ENCODE measurements at places on chromosomes 3 and 15.

DNA sequence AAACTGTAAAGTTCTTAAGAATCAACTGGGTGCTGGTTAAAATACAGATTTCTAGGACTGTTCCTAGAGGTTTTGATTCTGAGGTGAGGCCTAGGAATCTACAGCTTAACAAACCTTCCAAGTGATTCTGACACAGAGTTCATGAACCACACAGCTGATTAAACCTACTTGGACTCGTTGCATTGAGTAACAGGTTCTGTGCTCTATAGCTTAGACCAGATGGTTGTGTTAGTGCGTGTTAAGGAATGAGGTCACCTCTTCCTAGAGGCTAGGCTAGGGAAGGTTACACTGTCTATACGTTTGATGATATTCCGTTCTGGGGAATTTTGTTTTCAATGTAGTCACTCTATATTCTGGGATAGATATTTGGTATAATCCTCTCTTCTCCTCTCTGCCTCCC lies 21.9 kb downstream of the EID1 start:
- no peak for DNase-seq

DNA sequence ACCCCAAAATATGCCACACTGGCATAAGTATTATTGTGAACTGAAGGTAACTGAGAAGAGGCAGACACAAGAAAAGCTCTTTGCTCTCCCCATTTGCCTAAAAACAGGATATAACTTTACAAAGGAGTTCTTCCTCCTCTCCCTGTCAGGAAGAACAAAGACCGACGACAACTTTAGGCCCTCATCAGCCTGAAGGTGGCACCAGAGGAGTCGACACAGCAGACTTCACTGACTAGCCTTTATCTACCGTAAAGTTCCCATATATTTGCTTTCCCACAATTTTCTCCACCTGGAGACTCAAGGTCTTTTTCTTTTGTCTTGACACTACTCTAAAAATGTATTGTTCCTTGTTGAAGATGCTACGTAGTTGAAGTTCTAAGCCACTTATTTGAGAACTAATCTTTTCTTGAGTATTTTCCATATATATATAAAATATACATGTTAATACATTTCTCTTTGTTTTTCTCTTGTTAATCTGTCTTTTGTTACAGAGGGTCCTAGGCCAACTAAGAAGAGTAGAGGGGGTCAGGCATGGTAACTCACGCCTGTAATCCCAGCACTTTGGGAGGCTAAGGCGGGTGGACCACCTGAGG lies 16.2 kb upstream of the XIRP1 start:
- no peak for DNase-seq

GRCh38 chr3:152113992-152114651 lies 154.6 kb upstream of the MBNL1 start:
- no peak for DNase-seq

DNA sequence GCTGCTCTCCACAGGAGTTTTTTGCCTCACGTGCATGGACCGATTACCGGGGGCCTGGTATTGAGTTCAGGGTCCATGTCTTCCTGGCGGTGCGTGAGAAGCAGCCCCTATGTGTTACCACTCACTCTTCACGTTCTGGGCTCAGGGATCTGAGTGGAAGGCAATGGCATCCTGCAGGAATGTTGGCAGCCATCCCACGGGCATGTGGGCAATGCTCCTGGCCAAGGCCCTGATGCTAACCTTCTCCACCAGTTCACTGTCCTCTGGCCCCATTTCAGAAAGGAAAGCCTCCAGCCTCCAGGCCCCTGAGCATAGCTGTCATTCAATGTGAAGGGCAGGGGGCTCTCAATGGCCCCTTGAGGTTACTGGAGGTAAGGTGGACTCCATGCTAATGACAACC lies 43.0 kb upstream of the KY start:
- no peak for DNase-seq

DNA sequence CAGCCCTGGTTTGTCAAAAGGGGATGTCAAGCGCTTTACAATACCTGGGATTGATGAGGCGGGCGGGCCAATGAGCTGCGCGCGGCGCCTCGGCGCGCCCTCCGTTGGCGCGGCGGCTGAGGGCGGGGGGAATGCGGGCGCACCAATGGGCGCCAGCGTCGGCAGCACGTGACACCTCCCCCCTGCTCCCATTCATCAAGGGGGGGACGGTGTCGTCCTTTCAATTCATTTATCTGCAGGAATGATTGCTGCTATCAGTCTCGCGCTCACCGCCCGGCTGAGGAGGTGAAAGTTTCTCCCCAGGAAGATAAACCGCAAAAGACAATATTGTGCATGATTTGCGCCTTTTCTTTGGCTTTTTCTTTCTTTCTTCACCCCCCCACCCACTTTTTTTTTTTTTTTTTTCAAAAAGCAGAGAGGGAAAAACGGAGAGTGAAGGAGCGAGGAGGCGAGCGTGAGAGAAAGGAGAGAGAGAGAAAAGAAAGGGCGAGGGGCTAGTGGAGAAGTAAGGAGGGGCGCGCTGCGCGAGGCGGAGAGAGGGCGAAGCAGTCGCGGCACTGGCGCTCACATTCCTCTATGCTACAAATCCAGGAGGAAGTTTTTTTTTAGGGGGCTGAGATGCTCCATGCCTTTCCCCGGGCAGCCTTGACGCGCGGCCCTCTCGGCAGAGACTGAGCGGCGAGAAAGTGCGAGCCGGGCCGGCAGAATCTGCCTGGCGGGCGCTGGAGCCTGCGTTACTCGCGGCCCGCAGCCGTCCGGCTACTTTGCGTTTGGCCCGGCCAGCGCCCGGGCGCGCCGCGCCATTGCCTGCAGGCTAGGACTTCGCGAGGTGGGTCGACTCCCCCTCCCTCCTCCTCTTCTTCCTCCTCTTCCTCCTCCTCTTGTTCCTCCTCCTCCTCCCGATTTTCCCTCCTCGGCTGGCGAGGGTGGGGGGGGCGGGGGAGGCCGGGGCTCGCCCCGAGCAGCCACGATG lies at the start of gene ZIC1:
Gene ZIC1, plus strand, starts transcription at position 223 of the 973 bp plus-strand sequence. Its CDS starts 748 bp downstream, at position 971.
- DNase-seq = no peak

GRCh38 chr3:169886671-169887070 lies 16.9 kb upstream of the LRRC31 start:
- no peak for DNase-seq

GRCh38 chr3:8457039-8457438 lies 44.6 kb upstream of the LMCD1 start:
- no peak for DNase-seq

DNA sequence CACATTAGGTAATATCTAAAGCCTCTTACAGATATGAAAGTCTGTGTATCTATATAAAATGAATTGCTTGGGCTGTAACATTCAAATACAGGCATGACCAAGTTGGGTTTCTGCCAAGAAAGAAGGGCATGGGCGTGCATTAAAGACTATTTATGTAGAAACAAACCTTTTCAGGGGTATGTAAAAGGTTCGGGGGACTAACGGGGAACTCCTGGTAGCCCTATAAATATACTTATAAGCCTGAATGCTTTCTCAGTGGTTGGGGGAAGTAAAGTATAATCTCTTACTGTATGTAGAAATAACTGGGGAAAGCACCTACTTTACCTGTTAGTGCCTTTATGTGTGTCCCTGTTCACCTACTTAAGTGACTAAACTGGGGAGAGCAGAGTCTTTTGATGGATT lies 154.5 kb upstream of the TBL1XR1 start:
- DNase-seq = no peak

DNA sequence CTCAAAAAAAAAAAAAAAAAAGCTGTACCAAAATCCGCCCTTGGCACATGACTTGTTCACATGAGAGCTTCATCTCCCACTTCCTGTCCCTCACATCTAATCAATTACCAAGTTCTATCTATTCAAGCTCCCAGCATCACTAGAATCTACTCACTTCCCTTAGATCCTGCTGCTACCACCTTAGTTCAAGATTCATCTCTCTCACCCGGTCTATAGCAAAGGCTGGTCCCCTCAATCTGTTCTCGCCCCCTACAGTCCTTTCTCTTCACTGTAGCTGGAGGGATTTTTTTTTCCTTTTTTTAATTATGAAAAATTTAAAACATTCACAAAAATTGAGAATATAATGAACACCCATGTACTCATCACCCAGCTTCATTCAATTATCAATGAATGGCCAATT lies 16.7 kb upstream of the GPR160 start:
- DNase-seq = no peak

- no peak for DNase-seq
Observed at GRCh38 chr3:106714400-106714799, 662.8 kb upstream of the CCDC54 start.

- no peak for DNase-seq
Observed at GRCh38 chr3:111582120-111582474, 13.0 kb downstream of the ZBED2 start.

- no peak for DNase-seq
Observed at GRCh38 chr3:99647081-99647480, 8.7 kb downstream of the COL8A1 start.

DNA sequence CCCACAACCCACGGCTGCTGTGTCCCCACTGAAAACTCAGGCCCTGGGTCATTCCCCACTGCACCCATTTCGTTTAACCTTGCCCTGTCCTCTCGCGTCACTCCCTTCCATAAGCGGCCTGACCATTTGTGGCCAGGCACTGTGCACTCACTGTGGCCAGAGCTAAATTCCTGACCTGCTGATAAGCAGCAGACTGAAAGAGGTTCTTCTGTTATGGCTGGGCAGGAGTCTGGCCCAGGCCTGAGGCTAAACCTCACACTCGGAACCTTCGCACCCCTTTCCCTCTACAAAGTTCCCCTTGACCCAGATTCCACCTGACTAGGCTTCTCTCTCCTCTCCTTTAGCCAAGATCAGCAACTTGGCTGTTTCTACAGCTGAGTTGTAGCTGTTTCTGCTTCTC lies 62.3 kb downstream of the ADAMTS17 start:
- DNase-seq = no peak

GRCh38 chr15:59501597-59501996 lies 63.6 kb downstream of the FAM81A start:
- DNase-seq = no peak

GRCh38 chr3:151085227-151085888 lies at the start of gene MED12L:
Gene MED12L, plus strand, starts transcription at chr3:151085664. Its CDS starts 1,263 bp downstream, at chr3:151086927.
- peak; percentile 61 for DNase-seq

DNA sequence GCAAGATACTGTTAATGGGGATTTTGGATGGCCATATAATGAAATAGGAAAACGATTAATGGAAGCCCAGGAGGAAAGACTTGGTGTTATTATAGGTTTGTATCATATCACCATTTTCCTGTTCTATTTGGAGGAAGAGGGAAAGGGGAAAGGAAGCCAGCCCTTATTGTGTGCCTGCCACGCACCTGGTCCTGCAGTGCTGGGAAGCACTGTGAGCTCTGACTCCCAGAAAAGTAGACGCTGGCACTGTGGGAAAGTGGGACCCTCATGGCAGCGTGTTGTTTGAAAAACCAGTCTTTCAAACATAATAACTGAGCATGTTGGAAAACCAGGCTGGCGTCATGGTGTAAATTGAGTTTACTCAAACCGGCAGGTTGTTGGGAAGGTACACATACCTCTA lies 22.0 kb downstream of the CGNL1 start:
- no peak for DNase-seq

GRCh38 chr3:38645601-38646000 lies 3.9 kb downstream of the SCN5A start:
- DNase-seq = no peak

- no peak for DNase-seq
Observed at GRCh38 chr3:172271386-172271976, 176.8 kb downstream of the GHSR start.

GRCh38 chr3:24254649-24255048 lies 240.0 kb downstream of the THRB start:
- DNase-seq = no peak

- no peak for DNase-seq
Observed at GRCh38 chr3:111737047-111737705, 121.9 kb upstream of the PHLDB2 start.
